ENCODE measurements at places on chromosomes 6 and 20.

DNA sequence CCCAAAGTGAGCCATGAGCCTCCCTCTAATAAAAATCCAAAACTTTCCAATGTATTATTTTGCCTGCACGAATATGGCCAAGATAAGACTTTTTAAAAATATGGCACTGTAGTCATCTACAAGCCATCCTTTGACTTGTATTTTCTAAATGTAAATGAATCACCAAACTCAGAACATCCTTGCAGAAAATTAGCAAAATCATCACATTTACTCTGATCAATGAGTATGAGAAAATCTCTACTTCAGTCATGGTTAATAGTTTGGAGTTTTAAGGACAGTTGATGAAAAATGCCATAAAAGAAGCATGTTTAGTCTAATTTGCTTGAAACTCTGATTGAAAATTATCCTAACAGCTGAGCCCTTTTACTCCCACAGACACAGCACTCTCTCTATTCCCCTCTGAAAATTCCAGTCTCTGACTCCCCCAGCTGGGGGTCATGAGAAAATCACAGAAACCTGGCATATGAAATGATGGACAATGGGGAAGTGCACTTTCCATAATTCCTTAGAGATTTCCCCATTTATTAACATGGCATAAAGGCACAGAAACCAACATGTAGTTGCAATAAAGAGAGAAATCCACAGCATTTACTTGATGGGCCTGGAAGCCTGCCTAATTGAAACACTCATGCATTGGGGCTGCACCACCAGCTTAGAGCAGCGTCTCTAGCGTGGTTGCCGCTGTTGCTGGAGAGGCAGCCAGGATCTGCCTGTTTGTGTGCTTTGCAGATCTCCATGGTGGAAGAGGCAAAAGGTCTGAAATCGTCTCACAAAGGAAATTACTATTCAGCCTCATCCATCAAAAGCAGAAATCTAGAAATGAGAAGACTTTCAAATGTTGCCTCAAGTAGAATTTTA is 214.0 kb downstream of the WDR27 start:
- DNase-seq = peak; percentile 28

GRCh38 chr6:150692604-150693003 is 92.9 kb downstream of the PLEKHG1 start:
- no peak for DNase-seq

DNA sequence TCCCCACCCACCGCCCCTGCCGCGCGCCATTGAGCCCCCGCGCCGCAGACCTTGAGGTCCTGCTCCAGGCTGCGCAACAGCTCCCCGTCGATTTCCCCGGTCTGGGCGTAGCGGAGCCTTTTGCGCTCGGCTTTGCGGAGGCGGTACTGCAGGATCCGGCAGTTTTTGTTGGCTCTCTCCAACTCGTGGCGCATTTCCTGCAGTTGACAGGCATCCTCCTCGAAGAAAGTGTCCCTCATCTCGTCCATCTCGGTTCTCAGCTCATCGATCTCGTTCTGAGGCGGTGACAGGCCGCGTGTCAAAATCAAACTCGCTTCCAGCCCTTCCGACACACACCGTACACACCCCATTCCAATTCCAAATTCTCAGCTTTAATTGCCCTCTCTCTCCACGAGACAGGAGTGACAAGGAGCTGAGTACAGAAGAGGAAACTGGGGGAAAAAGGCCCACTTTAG is 4.3 kb downstream of the MTCL3 start:
- peak; percentile 47 for DNase-seq

DNA sequence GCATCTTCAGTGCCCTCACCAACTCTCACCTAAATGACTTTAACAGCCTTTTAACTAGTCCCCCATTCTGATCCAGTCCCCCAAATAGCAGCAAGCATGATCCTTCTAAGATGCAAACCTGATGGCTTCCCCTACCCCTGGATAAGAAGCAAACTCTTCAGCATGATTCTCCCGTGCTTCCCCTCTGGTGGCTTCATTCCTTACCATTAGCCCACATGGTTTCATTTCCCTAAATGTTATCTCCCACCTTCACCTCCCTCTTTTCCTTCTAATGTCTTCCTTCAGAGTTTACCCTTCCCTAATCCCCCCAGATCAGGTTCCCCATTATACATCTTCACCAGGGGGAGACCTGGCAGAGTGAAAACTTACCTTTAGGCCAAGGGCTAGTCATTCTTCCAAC is 4.0 kb upstream of the RAB5IF start:
- DNase-seq = no peak

GRCh38 chr6:43478008-43478372 is 620 bp downstream of the TJAP1 start:
- no peak for DNase-seq

DNA sequence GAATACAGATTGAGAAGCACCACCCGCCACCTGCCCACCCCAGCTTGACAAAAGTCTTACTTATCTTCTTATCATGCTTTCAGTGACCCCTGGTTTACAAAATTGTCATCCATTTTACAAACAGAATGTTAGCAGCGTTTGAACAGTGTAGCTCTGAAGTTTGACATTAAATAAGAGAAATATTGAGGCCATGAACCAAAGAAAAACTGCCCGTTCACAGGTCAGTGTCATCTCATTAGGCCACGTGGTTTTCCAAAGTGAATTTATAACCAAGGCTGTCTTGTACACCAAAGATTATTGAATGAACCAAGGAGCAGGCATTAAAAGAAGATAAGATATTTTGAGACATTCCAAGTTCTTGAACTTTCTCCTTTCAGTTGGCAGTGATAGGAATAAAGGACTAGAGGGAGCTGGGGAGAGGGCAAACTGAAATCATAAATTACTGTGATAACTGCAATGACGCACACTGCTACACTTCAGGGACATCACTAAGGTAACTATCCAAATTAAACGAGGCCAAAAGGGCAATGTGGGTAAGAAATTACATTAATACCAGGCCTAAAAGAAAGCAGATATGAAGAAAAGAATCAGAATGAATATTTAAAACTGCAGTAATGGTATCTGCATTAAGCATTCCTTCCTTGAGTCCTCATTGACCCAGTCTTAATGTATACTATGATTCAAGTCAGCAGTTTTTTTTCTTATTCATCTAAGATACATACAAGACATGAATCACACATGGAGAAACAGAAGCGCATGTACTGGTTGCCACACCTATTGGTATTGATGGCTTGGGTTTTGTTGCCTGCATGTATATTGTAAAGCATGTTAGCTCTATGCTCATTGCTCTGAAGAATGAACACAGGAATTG is 159.8 kb upstream of the ARG1 start:
- DNase-seq = no peak

- no peak for DNase-seq
Observed at GRCh38 chr6:107342144-107342543, 117.2 kb downstream of the PDSS2 start.

All from left kidney (tissue), 8 donors.